CD4-positive, alpha-beta T cell treated with Interleukin-15 for 1 hour (primary cell): ENCODE measurements at places on chromosomes 2 and 18.

DNA sequence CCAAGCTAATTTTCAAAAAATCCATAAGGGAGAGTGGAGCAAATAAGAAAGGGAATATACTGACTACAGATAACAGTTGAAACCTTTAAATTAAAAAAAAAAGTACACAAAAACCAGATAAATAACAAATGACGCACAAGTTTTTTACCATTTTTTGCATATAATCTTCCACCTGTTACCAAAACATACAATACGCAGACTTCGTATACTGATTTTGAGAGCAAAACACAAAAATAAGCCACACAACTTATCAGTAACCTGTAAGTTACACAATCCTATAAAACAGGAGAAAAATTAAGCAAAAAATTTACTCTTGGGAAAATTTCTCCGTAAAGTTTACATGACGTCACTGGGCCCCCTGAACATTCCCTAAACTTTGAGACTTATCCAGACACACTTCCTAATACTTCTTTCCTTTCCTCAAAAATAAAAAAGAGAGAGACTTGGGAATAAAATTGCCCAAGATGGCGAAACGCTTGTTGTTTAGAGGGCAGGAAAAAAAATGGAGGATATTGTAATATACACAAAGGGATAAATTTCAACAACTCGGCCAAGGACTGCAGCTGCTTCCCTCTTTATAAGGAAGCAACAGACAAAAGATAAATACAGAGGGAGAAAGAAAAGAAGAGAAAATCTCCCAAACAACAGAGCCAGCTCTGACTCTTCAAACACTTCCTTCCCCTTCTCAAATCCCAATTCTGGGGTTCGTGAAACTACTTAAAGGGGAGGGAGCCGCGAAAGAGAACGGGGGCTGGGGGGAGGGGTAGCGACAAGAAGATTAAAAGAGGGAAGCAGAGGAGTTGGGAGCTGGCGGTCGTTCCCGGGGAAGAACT, 1.6 kb downstream of the BAZ2B start:
- DNase-seq, result no peak

DNA sequence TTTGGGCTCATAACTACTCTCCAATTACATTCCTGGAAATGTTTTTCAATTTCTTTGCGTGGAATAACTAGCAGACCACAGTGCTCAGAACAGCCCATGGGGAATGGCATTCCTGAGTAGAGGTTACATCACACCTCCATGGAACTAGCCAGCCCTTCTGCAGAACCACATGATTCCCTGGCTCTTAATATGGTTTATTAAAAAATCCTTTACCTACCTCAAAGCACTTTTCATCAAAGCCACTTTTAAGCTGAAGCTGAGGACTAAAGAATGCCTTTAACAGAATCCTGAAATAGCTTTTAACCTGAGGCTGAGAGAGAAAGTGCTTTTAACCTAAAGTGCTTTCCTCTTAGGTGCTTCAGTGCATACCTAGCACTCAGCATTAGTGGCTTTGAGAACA, 376.3 kb downstream of the ARHGAP15 start:
- no peak for DNase-seq

GRCh38 chr2:214587442-214587841, 176.6 kb downstream of the VWC2L start:
- DNase-seq, result no peak

- DNase-seq, result no peak
Measured at GRCh38 chr2:235864302-235864701, 303.9 kb downstream of the GBX2 start.

GRCh38 chr2:180604077-180604476, 376.3 kb upstream of the UBE2E3 start:
- no peak for DNase-seq

- no peak for DNase-seq
Measured at GRCh38 chr2:191230174-191230573, 15.0 kb upstream of the MYO1B start.

DNA sequence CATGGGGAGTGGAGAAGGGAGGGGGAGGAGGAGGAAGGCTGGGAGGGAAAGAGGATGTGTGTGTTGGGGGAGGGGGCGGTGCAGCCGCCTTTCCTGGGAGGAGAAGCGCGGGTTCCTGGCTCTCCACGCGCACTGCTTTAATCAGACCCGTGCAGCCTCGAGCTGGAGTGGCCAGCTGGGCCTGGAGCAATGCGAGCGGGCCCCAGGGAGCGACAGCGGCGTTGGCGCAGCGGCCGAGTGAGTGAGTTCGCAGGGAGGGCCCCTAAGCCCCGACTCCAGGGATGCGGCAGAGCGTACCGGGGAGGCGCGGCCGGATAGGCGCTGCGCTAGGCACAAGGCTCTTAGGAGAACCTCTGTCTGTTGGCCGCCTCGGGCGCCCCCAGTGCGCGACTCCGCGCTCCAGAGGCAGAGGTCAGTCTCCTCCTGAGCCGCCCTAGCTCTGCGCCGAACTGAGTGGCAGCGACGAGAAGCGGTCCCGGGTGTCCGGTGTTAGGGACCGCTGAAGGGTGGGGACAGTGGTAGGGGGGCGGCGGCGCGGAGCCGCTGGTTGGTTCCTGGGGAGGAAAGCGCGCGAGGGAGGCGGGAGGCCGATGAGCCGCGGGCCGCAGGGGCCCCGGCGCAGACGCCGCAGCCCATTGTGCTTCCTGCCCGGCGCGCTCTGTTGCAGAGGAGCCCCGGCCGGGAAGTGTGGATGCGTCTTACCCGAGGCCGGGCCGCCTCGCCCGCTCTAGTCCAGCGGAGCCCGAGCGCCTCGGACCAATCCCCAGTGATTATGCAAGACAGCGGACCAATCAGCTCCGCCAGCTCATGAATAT, 455 bp upstream of the DLX1 start:
- DNase-seq, result peak; percentile 72

DNA sequence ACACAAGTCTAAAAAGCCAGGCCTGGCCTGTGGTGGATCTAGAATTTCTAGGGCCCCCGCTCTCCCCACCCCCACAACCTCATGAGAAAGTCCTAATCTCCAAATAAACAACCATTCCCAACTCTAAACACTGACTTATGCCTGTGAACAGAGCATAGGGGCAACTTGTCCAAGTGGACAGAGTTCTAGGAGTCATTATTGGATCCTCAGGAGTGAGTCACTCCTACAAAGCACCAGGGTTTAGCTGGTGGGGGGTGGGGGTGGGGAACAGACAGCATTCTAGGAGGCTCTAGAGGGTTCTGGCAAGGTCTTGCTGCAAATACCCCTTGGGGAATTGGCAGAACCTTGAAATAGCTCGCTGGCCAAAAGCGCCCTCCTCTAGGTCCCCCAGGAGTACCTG, 83.3 kb downstream of the ZCCHC2 start:
- DNase-seq, result no peak

DNA sequence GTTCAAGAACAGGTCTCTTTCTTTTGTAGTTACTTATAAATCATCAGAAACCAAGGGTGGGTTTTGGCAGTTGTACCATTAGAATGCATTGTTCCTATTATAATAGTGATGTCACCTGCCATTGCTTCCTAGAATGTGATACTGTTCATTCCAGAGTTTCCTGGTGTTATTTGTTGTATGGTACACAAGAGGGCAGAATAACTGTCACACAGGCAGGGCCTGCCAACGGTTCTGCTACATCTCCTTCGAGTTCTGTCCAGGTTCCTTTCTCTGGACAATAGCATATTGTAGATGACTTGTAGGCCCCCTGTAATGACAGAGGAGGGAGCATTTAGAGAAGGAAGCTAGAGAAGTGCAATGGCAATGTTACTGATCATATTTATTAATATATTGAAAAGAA, 98.3 kb downstream of the KLHL14 start:
- no peak for DNase-seq

DNA sequence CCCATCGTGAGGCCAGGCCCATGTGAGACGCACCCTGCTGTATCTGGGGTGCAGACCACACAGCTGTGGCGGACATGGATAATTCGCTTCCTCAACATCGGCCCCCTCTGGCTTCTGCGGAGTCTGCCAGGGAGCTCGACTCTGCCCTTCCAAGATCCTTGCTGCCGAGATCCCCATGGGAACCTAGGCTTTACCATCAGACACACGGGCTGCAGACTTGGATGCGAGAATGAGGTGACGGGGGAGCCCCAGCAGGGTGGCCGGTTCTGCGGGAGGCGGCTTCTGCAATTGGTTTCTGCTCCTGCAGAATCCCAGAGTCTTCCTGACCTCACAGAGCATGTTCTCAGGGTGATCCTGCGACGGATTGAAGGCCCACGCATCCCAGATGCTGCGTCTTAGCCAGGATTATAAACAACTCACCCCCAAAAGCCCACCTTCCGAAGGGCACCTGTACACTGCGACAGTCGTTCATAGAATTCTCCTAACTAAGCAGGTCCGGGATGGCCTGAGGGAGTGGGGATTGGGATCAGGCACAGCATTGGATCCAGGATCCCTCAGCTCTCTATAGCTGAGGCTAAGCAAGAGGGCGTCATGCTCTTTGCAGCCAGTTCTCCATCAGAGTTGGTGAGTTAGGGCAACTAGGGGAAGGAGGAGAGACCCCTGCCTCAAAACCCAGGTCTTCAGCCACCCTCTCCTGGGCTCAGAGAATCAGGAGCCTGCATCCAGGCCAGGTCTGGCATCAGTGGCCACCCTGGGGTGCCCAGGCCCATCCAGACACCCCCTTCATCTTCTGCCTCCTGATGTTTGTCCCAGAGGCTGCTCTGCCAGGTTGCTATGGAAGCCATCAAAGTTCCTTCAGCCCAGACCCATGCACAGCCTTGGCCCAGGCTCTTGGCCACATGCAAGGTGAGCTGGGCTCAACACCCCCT, 74.7 kb upstream of the SNTG2 start:
- no peak for DNase-seq

DNA sequence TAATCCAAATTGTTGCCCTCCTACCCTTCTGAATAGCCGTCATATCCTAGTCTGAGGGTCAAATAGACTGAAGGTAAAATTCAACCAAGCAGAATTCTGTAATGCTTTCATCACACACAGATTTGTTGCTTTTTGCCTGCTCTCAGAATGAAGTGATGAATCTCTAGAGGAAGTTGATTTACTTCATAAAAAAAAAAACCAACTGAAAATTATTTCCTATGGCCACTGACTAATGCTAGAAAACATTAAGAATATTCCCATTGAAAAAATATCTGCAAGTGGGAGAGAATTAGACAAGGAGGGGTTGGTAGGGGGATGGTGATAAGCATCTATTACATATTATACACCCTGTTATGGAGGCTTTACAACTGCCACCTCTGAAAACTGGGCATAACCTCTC, 2.3 kb upstream of the IL1RL2 start:
- DNase-seq, result no peak

DNA sequence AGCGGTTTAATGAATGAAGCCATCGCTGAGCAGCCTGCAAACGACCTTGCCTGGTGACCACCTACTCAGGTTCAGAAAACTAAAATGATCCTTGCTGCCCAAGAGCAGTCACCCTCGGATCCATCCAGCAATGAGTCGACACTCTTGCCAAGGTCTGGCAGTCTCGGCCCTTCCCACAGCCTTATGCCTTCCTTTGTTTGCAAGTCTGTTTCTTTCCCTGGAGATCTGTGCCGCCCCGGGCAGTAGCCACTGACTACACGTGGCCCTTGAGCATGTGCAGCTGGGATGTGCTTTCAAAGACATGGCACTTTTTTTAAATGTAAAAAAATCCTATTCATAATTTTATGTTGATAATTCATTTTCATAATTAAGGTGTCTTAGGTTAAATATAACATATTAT, 37.2 kb upstream of the SLC35G4 start:
- DNase-seq, result no peak

- DNase-seq, result no peak
Measured at GRCh38 chr2:18473241-18474181, 86.9 kb downstream of the RDH14 start.

GRCh38 chr2:50765146-50765545, 266.8 kb downstream of the NRXN1 start:
- DNase-seq, result no peak
